ENCODE measurements at places on chromosomes 4 and X.

GRCh38 chr4:30172416-30172815 is 547.8 kb upstream of the PCDH7 start:
- no peak for DNase-seq

DNA sequence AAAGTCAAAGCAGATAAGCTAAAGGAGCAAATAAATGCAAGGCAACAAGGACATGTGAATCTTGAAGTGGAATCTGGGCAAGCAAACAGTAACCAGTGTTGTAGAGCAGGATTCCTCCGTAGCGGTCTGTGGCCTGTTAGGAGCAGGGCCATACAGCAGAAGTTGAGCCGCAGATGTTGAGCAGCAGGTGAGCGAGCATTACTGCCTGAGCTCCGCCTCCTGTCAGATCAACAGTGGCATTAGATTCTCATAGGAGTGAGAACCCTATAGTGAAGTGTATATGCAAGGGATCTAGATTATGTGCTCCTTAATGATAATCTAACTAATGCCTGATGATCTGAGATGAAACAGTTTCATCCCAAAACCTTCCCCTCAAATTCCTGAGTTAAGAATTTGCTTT is 550.7 kb downstream of the ADGRL3 start:
- no peak for DNase-seq

DNA sequence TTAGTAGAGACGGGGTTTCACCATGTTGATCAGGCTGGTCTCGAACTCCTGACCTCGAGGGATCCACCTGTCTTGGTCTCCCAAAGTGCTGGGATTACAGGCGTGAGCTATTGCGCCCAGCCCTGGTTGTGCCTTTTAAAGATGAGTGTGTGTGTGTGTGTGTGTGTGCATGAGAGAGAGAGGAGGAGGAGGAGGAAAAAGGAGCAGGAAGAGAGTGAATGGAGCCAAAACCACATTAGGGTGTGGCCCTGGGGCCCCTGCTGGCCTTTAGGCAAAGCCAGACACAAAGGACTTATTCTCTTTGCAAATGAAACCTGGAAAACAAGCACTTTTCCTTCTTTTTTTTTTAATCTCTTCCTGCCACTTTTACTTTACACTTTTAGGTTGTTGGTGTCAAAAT is 48.2 kb upstream of the KLF3 start:
- no peak for DNase-seq

- DNase-seq, result no peak
These were observed 94.5 kb downstream of the CASK start for GRCh38 chrX:41828826-41829225.

GRCh38 chrX:115588179-115588578 is 27.2 kb downstream of the PLS3 start:
- no peak for DNase-seq

GRCh38 chr4:76754439-76754838 is 143.5 kb downstream of the SOWAHB start:
- DNase-seq, result no peak

- DNase-seq, result no peak
These were observed 68.9 kb downstream of the SH2D1A start for GRCh38 chrX:124415115-124415800.

- DNase-seq, result no peak
These were observed 13.7 kb downstream of the WDFY3 start for GRCh38 chr4:84952776-84953175.

- no peak for DNase-seq
These were observed 885.7 kb upstream of the ADGRL3 start for GRCh38 chr4:60314416-60314815.

- no peak for DNase-seq
These were observed 175.4 kb upstream of the TENM3 start for GRCh38 chr4:182067828-182068227.

DNA sequence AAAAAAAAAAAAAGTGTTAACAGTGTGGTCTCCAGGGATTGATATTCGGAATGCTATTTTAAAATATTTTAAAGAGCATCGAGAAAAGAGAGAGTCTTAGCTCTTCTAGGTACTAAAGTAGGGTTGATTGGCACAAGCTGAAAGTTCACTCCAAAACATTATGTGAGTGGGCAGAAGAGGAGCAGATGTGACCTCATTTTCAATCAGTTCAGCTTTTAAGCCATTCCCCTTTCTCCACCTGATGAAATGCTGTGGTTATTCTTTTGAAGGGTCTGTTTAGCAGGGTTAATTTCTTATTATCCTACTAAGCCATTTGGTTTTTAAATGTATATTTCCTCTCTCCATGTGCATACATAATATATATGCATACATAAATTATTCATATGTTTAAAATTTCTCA is 69.2 kb downstream of the GALNT7 start:
- DNase-seq, result no peak

GRCh38 chr4:158613046-158613445 is 58.6 kb downstream of the C4orf46 start:
- no peak for DNase-seq

DNA sequence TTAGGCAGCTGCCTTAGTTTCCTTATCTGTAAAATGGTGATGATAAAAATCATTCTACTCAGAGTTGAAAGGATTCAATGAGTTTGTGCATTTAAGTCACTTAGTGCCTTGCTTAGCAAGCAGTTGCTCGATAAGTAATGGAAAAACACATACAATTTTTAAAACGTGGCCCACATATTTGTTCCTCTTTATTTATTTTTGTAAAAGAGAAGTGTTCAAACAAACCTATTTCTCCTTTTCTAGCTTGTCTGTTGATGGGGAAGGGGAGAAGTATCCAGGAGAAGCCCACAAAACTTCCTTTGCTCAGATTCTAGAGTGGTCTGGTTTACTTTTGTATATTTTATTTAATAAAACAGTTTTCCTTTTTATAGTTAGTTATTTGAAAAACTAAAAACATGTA is 3.3 kb upstream of the HPGDS start:
- DNase-seq, result no peak

- DNase-seq, result no peak
These were observed 1.4 kb upstream of the LRIT3 start for GRCh38 chr4:109846395-109847098.

- DNase-seq, result no peak
These were observed 26.8 kb upstream of the MAGEA10 start for GRCh38 chrX:152165033-152165743.

- DNase-seq, result no peak
These were observed 31.2 kb downstream of the PDE5A start for GRCh38 chr4:119597377-119597776.

DNA sequence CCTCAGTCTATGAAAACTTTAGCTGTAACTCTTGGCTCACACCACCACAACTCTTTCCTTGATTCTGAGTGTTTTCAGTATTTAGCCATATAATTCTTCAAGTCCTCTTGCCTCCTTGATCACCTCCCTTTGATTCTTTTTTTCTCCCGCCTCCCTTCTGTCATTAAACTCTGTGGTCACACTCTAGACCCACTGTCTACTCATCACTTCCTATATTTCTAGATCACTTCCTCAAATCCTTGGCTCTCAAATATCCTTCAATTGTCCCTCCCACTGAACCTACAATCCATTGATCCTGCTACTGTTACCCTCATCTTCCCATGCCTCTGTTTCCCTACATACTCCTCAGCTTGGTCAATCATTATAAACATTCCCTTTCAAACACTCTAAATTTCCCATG is 12.4 kb upstream of the CXXC4 start:
- no peak for DNase-seq

- DNase-seq, result no peak
These were observed 233.8 kb downstream of the ENOX2 start for GRCh38 chrX:130669233-130669632.

GRCh38 chr4:127211650-127212560 is 420.9 kb upstream of the INTU start:
- DNase-seq, result no peak

GRCh38 chrX:38192007-38192810 is 28.5 kb downstream of the SRPX start:
- no peak for DNase-seq

DNA sequence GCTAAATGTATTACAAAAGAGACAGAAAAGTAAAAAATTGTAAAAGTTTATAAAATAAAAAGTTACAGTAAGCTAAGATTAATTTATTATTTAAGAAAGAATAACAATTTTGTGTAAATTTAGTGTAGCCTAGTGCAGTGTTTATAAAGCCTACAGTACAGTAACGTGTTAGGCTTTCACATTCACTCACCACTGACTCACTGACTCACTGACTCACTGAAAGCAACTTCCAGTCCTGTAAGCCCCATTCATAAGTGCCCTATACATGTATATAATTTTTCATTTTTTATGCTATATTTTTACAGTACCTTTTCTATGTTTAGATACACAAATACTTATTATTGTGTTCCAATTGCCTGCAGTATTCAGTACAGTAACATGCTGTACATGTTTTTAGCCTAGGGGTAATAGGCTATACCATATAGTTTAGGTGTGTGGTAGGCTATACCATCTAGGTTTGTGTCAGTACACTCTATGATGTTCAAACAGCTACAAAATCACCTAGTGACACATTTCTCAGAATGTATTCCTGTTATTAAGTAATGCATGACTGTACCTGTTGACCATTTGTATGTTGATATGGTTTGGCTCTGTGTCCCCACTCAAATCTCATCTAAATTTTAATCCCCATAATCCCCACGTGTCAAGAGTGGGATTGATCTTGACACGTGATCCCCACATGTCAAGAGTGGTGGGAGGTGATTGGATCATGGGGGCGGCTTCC is 57.9 kb downstream of the CFAP299 start:
- DNase-seq, result no peak

GRCh38 chrX:108131471-108131870 is 39.9 kb downstream of the ATG4A start:
- no peak for DNase-seq

DNA sequence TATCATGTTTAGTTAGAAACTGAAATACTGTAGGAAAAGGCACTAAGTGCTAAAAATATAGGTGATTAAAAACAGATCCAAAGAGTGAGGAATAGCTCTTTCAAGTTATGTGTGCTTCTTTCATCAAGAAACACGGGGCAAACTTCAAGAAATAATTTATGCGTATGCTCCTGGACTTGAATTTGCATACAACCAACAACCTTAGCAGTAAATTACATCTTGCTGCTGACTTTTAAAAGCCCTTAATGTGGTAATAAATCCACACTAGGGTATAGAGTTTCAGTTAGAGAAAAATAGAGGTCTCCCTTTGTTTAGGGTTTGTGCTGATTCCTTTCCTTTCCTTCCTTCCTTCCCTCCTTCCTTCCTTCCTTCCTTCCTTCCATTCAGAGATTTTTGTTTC is 94.5 kb upstream of the GC start:
- DNase-seq, result no peak

DNA sequence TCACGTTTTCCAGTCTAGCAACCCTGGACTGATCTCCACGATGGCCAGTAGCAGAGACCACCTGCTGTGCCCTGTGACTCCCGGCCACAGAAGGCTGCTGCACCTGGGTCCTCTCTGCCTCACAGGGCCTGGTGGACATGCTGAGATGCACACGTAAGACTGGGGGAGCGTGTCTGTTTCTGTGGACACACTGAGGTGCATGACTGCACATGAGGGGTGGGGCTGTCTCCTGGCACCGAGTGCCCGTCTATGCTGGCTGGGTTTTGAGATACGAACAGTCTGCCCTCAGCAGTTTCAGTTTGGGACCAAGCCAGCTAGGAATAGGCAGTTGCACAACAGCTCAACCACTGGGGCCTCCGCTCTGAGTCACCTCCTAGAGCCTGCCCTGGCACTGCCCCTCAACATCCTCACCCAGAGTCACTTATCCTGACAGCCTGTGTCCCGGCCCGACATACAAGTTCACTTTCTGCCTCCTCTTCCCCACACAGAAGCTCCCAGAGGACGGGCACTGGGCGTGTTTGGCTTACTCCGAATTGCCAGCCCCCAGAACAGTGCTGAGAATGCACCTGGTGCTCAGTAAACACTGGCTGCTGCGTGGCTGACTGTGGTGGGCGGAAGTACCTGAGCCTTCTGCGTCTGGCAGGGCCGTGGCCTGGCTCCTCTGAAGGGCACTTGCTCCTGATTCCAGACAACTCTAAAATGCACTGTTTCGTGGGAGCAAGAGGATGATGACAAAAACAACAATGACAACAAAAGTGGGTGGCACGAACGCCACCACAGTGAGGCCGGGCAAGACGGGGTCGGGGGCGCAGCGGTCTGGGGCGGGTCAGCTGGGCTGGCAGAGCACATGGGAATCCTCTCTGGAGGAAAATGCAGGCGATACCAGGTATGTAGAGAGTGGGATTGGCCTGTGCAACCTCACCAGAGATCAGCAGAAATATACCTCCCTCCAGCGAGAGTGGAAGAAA is 30.9 kb downstream of the RNF212 start:
- DNase-seq, result no peak

GRCh38 chr4:6308899-6309643 is 39.4 kb downstream of the WFS1 start:
- DNase-seq, result no peak

- DNase-seq, result no peak
These were observed 63.2 kb downstream of the SEPSECS start for GRCh38 chr4:25096981-25097443.

- DNase-seq, result no peak
These were observed 961 bp upstream of the MBNL3 start for GRCh38 chrX:132489578-132490419.

- DNase-seq, result no peak
These were observed 22.5 kb upstream of the GPC4 start for GRCh38 chrX:133437766-133438165.

Measured in activated CD8-positive, alpha-beta memory T cell treated with anti-CD3 and anti-CD28 coated beads for 1 hour (primary cell).